ENCODE measurements at places on chromosomes 6 and 20. TPM values are rescaled to one million over a fixed set of nuclear protein-coding genes. Genes with fewer than 3 reads are reported as not detected.

TP53INP2 gene
- 1.1 TPM for total RNA-seq

GRCh38 chr20:44997668-44998067 is 31.4 kb downstream of the STK4 start:
- no peak for DNase-seq

DNA sequence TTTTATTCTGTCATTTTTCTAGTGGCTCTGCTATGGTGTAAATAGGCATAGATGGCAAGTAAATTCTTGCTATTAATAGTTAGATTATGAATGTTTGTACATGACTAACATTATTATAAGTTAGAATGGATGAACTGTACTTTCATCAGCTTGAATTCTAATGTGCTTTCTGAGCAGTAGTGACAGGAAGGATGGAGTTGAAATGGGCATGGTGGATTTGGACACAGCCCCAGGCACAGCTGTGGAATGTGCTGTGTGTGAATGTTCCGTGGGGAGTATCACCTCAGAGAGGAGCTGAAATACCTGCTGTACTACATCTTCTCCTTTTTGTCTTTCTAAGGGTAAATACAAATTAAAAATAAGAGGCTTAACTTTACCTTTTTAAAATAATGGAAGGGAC is 66.8 kb downstream of the FBXO5 start:
- DNase-seq: no peak

DNA sequence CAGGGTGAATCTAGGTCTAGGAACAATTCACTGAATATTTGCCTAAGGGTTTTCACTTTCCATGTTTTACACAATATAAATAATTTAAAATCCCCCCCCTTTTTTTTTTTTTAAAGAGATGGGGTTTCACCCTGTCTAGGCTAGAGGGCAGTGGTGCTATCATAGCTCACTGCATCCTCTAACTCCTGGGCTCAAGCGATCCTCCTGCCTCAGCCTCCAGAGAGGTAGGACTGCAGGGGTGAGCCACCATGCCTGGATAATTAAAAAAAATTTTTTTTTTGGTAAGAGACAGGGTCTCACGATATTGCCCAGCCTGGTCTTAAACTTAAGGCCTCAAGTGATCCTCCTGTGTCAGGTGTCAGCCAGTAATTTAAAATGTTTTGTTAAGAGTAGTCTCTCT is 17.8 kb downstream of the QKI start:
- no peak for DNase-seq

- no peak for DNase-seq
Observed at GRCh38 chr6:84791233-84791632, 26.8 kb upstream of the TBX18 start.
